Esophagus muscularis mucosa (tissue), 4 donors: ENCODE measurements at places on chromosomes 11 and 22. TPM values are rescaled to one million over a fixed set of nuclear protein-coding genes. Genes with fewer than 3 reads are reported as not detected.

The PGM2L1 gene
- total RNA-seq: 6.0 TPM

The ANO3 gene
- 0.17 TPM for total RNA-seq

The OR2D2 gene
- total RNA-seq: not detected

The MS4A8 gene
- not detected for total RNA-seq

- no peak for DNase-seq
- no peak overlapping the region for H3K4me3 ChIP-seq
- H3K36me3 ChIP-seq: no peaks in the 10 kb centered on the region
- H3K4me1 ChIP-seq: no peaks in the 10 kb centered on the region
- no peak overlapping the region for H3K27ac ChIP-seq
Measured at GRCh38 chr11:109564241-109564640, 142.3 kb downstream of the C11orf87 start.

- peak overlapping the region; percentile 82 for H3K4me3 ChIP-seq
- H3K27ac ChIP-seq: peak overlapping the region; percentile 90
Measured at GRCh38 chr11:14642873-14643696, 519 bp upstream of the PDE3B start.

- no peak overlapping the region for H3K27ac ChIP-seq
- no peaks in the 10 kb centered on the region for H3K36me3 ChIP-seq
- H3K27me3 ChIP-seq: no peaks in the 10 kb centered on the region
- no peaks in the 10 kb centered on the region for H3K4me1 ChIP-seq
Measured at GRCh38 chr22:37037669-37038068, 13.9 kb upstream of the KCTD17 start.

- H3K27me3 ChIP-seq: no peaks in the 10 kb centered on the region
- H3K27ac ChIP-seq: no peak overlapping the region
- H3K36me3 ChIP-seq: no peaks in the 10 kb centered on the region
- DNase-seq: no peak
- H3K4me3 ChIP-seq: no peak overlapping the region
Measured at GRCh38 chr22:43622886-43623285, 189.2 kb downstream of the EFCAB6 start.

DNA sequence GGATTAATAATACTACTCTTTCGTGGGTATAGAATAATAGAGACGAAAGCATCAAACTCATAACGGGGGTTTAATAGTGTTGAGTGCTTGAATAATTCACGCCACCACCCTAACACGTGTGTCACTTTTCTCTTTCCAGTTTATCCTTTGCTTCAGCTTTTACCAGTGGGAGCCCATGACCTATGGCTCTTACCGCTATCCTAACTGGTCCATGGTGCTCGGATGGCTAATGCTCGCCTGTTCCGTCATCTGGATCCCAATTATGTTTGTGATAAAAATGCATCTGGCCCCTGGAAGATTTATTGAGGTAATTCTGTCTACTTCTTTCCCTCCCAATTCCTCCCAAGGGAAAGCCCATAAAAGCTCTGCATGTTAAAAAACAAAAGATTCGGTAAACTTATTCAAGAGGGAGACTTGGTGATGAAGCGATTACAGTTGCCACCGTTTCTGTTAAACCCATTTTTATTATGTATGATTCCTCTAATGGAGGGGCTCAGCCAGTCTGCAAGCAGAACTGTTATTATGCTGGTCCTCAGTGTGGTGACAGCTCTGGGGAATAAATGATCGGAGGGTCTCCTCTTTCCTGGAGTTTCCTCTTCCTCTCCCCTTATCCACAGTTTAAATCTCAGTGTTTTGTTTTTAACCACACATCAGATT lies 17.1 kb upstream of the NELL1 start:
- peaks cover 16% of the 10 kb centered on the region for H3K27me3 ChIP-seq
- no peak overlapping the region for H3K4me3 ChIP-seq
- no peaks in the 10 kb centered on the region for H3K36me3 ChIP-seq

GRCh38 chr11:28393348-28393747 lies 285.2 kb downstream of the METTL15 start:
- no peaks in the 10 kb centered on the region for H3K4me1 ChIP-seq
- DNase-seq: no peak
- H3K27me3 ChIP-seq: no peaks in the 10 kb centered on the region
- no peak overlapping the region for H3K27ac ChIP-seq

DNA sequence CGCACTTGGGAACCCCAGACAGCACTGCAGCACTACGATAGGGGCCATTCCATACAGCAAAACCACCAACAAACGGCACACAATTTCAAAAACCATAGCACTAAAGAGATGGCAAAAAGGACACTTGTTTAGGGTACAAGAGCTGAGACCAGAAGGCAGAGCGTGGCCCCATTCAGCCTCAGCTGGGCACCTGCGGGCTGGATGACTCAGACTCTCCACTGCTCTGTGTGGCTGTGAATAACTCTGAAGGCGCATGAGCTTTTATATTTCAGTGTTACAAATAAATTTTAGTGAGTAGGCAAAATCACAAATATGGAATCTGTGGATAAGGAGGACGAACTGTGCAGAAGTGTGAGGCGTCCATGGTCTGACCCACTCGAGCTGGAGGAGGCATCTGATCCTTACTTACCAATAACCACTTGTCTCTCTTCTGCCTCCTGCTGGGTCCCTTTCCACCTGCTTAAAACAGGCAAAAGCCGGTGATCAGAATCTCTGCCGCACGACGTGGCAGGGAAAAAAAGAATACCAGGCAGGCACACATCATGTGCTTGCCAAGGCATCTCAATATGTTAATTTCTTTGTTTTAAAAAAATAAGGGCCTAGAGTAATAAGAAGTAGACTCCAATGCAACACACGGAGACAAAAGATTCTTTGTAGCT lies 325.7 kb downstream of the SHANK2 start:
- H3K27me3 ChIP-seq: no peaks in the 10 kb centered on the region
- H3K36me3 ChIP-seq: no peaks in the 10 kb centered on the region
- H3K4me3 ChIP-seq: no peak overlapping the region
- no peak for DNase-seq
- no peaks in the 10 kb centered on the region for H3K4me1 ChIP-seq

DNA sequence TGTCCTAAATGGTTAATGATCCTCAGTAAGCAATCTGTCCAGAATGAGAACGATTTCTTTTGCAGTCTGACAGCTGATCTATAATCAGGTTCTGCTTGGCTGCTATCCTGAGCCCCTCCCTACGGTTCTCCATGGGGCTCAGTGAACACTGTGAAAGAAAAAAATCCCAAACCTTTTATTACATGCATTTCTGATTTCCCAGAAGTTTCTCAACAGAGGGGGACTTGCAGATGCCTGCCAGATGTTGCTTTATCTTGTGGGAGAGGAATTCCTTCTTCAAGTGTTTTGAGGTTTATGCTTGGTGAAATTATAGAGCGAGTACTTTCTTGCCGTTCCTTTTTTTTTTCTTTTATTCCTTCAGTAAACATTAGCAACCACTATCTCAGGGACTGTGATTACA lies 531.9 kb upstream of the ISX start:
- no peak overlapping the region for H3K27ac ChIP-seq
- no peaks in the 10 kb centered on the region for H3K4me1 ChIP-seq
- H3K27me3 ChIP-seq: no peaks in the 10 kb centered on the region
- no peak overlapping the region for H3K4me3 ChIP-seq

DNA sequence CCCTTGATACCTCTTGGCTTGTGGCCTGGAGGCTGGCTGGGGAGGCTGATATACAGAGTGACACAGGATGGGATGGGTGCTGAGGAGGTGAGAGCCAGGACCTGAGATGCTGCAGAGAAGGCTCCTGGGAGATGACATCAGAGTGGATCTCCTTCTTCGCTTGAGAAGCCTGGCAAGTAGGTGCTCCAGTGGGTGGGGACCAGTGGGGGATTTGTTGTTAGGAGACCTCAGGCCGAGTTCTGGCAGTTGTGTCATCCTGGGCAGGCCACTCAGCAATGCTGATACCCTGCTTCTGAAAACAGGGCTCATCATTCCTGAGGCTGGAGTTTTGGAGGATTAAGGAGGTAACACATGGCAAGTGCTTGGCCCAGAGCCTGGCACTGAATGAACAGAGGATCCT lies 1.9 kb upstream of the NDUFV1 start:
- H3K4me1 ChIP-seq: peaks cover 34% of the 10 kb centered on the region
- peaks cover 16% of the 10 kb centered on the region for H3K36me3 ChIP-seq
- no peaks in the 10 kb centered on the region for H3K27me3 ChIP-seq
- H3K4me3 ChIP-seq: no peak overlapping the region

GRCh38 chr11:65637794-65638419 lies at the start of gene SIPA1:
Gene SIPA1 (plus strand): TSS chr11:65638101. CDS start chr11:65640922, 2,821 bp downstream.
- no peak for DNase-seq
- H3K36me3 ChIP-seq: peaks cover 64% of the 10 kb centered on the region
- H3K27ac ChIP-seq: peak within 1 kb of the TSS; percentile 93

- H3K27ac ChIP-seq: no peak overlapping the region
- H3K27me3 ChIP-seq: no peaks in the 10 kb centered on the region
Measured at GRCh38 chr11:70364745-70365543, 33.4 kb upstream of the CTTN start.

DNA sequence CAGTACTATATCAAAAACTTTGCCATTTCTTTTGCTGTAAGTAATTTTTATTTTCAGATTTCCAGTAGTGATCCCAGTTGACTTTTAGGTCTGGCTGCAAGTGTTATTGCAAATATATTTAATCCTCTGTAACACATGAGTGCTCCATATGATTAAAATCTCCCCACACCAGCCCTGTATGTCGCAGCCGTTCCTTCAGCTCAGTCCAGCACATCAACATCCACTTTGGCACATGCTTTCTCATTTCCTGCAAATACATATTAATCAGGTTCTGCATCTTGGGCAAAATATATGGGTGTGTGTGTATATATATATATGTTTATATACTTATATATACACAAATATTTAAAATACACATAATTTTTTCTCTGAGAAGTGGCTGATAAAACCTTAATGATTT lies 919.5 kb downstream of the JRKL start:
- H3K4me1 ChIP-seq: no peaks in the 10 kb centered on the region
- H3K27ac ChIP-seq: no peak overlapping the region
- H3K36me3 ChIP-seq: no peaks in the 10 kb centered on the region
- no peaks in the 10 kb centered on the region for H3K27me3 ChIP-seq
- no peak overlapping the region for H3K4me3 ChIP-seq

DNA sequence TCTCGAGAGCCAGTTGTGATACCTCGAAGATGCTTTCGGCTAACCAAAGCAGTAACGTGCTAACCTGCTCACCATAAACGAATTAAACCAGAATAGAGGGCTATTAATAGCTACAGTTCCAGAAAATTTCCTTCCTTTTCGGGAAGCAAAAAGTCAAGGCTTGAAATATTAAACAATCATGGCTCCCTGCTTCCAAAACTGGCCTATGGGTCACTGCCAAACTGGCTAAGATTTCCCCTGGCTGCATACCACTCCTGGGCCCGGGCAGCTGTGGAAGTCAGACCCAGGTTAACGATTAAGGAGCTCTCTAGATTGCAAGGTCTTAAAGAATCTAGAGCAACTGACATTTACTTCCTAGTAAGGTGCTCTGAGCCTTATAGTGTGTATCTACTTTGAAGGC lies 1.7 kb downstream of the AMOTL1 start:
- H3K4me1 ChIP-seq: peaks cover 84% of the 10 kb centered on the region
- no peak for DNase-seq
- H3K36me3 ChIP-seq: no peaks in the 10 kb centered on the region
- H3K4me3 ChIP-seq: peak overlapping the region; percentile 87

DNA sequence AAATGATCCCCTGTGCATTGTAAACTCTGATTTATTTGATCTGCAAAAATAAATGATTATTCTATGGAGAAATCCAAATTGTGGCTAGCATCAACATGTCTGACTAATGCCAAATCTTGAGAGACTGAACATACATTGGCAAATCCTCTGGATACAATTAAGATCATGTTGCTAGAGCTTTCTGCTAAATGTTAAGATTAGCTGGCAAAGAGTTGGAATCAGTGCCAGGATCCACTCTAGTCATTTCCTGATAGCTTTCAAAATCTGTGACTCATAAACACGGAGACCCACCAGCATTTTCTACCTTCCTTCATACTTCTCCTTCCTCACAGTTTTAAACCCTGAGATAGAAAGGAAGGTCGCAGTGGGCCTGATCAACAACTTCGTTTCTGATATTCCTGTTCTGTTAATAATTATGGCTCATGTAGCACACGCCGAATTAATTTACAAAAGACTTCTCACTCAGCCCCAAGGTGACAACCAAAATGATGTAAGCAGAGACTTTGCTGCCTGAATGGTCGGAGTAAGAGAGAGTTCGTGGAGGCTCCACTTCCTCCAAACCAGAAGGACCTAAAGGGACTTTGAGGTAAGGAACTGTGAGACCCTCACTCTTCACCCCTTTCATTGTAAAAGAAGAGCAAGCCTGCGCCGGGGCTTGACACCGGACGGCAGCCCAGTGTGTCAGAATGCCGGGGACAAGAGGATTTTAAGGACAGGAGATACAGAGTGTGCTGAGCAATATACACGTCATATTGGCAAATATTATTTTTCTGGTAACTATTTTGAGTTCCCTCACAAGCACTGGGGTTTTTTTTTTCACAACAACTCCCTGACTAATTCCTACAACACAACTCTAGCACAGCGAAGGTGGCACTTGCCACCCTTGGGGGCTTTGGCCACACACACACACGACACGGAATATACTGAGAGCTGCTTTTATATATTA lies 42.0 kb downstream of the SERPINH1 start:
- H3K27ac ChIP-seq: no peak overlapping the region
- DNase-seq: no peak
- peaks cover 34% of the 10 kb centered on the region for H3K36me3 ChIP-seq
- no peaks in the 10 kb centered on the region for H3K27me3 ChIP-seq
